ENCODE measurements at places on chromosomes 4 and X.

- DNase-seq = peak; percentile 72
Observed at GRCh38 chr4:108149588-108150380, 18.9 kb downstream of the LEF1 start.

DNA sequence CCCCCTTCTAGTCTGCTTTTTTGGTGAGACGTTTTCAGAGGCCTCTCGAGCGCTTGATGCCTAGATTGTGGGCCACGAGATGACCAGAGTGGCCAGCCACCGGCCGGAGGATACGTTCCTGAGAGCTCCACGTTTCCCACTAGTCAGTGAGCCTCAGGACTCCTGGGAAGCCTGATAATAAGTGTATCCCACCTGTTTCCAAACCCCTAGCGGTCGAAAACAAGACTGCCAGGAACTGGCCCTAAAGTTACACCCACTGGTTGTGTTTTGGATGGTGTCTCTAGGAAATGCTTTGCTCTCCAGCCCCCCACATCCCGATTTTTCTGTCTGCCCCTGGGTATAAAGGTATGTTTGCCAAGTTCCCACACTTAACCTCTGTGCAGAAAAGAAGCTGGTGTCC is 4.6 kb upstream of the RS1 start:
- DNase-seq = no peak

GRCh38 chr4:180398564-180398963 is 1844.6 kb upstream of the TENM3 start:
- no peak for DNase-seq

- DNase-seq = no peak
Observed at GRCh38 chrX:9665113-9665512, 100.5 kb downstream of the GPR143 start.

- DNase-seq = no peak
Observed at GRCh38 chr4:41725254-41725653, 23.3 kb downstream of the PHOX2B start.

- DNase-seq = no peak
Observed at GRCh38 chr4:145525291-145525740, 43.7 kb downstream of the SMAD1 start.

Measured in fibroblast of skin of left biceps (primary cell).